ENCODE measurements at places on chromosomes 5 and 9.

DNA sequence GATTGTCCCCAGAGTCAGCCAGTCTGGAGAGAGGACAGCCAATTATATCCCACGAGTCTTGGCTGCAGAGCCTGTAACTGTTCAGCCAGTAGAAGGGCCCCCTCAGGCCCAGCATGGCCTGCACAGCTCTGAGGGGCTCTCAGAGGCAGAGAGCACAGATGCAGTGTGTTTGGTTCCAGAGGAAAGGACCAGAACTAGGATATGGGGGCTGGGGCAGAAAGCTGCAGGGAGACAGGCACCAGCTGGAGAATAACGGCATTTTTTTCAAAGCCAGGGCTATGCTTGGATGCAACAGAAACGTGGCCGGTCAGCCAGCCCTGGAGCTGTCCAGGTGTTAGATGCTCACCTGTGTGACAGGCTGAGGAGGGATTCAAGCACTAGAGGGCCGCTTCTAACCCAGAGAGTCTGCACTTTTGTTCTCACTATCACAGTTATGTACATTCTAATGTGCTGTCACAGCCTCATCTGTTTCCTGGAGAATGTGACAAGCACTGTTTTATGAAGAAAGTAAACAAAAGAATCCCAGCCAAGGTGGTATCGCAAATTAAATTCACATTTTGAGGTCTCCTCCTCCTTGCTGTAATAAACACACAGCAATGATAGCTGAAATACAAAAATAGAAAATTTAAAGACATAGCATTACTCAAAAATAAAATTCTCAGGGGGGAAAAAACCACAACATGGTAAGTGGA is 96.5 kb downstream of the GABBR2 start:
- no peak for DNase-seq
- peaks cover 23% of the 10 kb centered on the region for H3K27me3 ChIP-seq
- no peak overlapping the region for H3K27ac ChIP-seq
- no peaks in the 10 kb centered on the region for H3K36me3 ChIP-seq
- H3K4me1 ChIP-seq, result no peaks in the 10 kb centered on the region

GRCh38 chr9:89225991-89226471 is 47.4 kb upstream of the SHC3 start:
- peaks cover 2% of the 10 kb centered on the region for H3K36me3 ChIP-seq
- no peak overlapping the region for H3K27ac ChIP-seq
- DNase-seq, result no peak
- H3K27me3 ChIP-seq, result peaks cover 5% of the 10 kb centered on the region
- H3K4me3 ChIP-seq, result no peak overlapping the region

DNA sequence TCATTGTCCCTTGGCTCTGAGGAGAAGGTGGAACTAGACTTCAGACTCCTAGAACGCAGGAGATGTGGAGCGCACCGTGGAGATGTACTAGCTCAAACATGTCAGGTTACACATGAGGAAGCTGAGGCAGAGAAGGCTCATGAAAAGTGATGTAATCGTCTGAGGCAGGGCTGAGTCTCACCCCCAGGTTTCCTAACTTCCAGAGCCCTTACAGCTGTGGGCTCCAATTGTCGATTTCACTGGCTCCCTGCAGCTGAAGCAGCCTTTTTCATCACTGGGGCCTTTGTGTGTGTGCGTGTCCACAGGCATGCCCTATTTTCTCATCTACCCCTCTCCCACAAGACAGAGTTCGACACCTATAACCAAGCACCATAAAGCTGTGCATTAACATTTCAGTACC is 370.6 kb downstream of the NTRK2 start:
- no peaks in the 10 kb centered on the region for H3K36me3 ChIP-seq
- H3K4me1 ChIP-seq, result no peaks in the 10 kb centered on the region
- no peak overlapping the region for H3K27ac ChIP-seq
- DNase-seq, result no peak
- no peak overlapping the region for H3K4me3 ChIP-seq

DNA sequence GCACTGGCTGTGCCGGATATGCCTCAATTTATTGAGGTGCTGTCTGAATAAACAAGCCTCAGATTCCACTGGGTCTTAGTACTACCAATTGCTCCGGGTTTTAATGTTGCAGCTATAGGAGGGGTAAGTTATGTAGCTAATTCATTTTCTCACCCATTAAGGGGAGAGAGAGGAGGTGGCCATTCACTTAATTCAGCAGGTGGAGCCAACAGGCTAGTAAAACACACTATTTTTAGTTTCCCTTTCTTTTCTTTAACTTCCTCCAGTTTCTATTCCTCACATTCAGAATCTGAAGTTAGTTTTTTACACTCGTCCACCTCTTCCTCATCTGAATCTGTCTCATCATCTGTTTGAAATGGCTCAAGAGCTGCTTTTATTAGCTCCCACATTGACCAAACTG is 105.6 kb upstream of the CDH10 start:
- no peak overlapping the region for H3K4me3 ChIP-seq
- no peak for DNase-seq
- no peak overlapping the region for H3K27ac ChIP-seq
- no peaks in the 10 kb centered on the region for H3K36me3 ChIP-seq
- no peaks in the 10 kb centered on the region for H3K27me3 ChIP-seq

GRCh38 chr5:93584596-93585040 is 1.6 kb downstream of the NR2F1 start:
- H3K27ac ChIP-seq, result no peak overlapping the region
- peaks cover 13% of the 10 kb centered on the region for H3K4me1 ChIP-seq
- H3K36me3 ChIP-seq, result peaks cover 1% of the 10 kb centered on the region
- peak overlapping the region; percentile 54 for H3K4me3 ChIP-seq

GRCh38 chr5:58503390-58504046 is 12.3 kb downstream of the GAPT start:
- peaks cover 13% of the 10 kb centered on the region for H3K36me3 ChIP-seq
- no peaks in the 10 kb centered on the region for H3K27me3 ChIP-seq
- peaks cover 59% of the 10 kb centered on the region for H3K4me1 ChIP-seq

GRCh38 chr5:142295084-142295758 is 29.6 kb downstream of the SPRY4 start:
- H3K4me1 ChIP-seq, result no peaks in the 10 kb centered on the region
- DNase-seq, result no peak
- H3K36me3 ChIP-seq, result peaks cover 1% of the 10 kb centered on the region
- no peak overlapping the region for H3K27ac ChIP-seq

- H3K27ac ChIP-seq, result no peak overlapping the region
- no peak for DNase-seq
- no peak overlapping the region for H3K4me3 ChIP-seq
- no peaks in the 10 kb centered on the region for H3K27me3 ChIP-seq
- H3K4me1 ChIP-seq, result no peaks in the 10 kb centered on the region
- peaks cover 13% of the 10 kb centered on the region for H3K36me3 ChIP-seq
Observed at GRCh38 chr9:125150349-125151245, 7.3 kb upstream of the SCAI start.

DNA sequence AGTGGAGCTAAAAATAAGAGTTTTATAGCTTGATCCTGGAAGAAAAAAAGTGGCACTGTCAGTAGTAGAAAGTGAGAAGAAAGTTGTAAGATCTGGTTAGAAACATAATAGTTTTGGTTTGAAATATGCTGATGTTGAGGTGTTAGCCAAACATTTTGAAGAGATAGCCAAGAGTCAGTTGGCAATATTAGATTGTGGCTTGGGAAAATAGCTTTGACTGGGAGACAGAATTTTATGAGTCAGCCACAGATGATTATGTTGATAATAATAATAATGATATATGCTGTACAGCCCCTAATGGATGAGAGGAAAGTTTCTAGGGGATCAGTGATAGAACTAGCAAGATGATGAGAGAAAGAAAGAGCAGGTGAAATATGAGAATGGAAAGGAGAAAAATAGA is 12.4 kb upstream of the CDH18 start:
- no peak for DNase-seq
- H3K4me1 ChIP-seq, result no peaks in the 10 kb centered on the region
- H3K27ac ChIP-seq, result no peak overlapping the region
- H3K4me3 ChIP-seq, result no peak overlapping the region

- peak overlapping the region; percentile 28 for H3K4me3 ChIP-seq
- DNase-seq, result no peak
- H3K27ac ChIP-seq, result peak overlapping the region; percentile 86
- H3K4me1 ChIP-seq, result peaks cover 51% of the 10 kb centered on the region
- H3K36me3 ChIP-seq, result peaks cover 40% of the 10 kb centered on the region
- no peaks in the 10 kb centered on the region for H3K27me3 ChIP-seq
Observed at GRCh38 chr9:90855208-90855902, 53.7 kb downstream of the SYK start.

DNA sequence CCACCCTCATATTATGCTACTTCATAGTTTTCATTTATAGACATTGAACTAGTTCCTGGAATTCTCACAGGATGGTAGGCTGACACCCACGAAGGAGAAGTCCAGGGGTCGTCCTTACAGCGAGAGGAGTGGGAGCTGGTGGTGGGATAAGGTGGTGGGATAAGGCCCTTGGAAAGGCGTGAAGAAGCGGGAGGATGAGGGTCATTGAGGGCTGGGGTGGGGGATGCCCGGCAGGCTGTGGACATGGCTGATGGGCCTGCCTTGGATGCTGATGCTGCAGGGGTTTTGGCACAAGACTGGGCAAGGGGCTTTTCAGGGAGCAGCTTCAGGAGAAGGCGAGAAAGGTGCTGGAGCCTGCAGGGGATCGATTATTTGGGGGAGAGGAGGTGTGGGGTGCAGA is 9.4 kb downstream of the DAB2IP start:
- no peaks in the 10 kb centered on the region for H3K4me1 ChIP-seq
- H3K36me3 ChIP-seq, result no peaks in the 10 kb centered on the region
- no peak for DNase-seq
- H3K27ac ChIP-seq, result no peak overlapping the region
- no peak overlapping the region for H3K4me3 ChIP-seq
- peaks cover 24% of the 10 kb centered on the region for H3K27me3 ChIP-seq

- H3K4me3 ChIP-seq, result no peak overlapping the region
- H3K4me1 ChIP-seq, result no peaks in the 10 kb centered on the region
- no peak overlapping the region for H3K27ac ChIP-seq
- H3K36me3 ChIP-seq, result no peaks in the 10 kb centered on the region
- DNase-seq, result no peak
Observed at GRCh38 chr5:33046091-33046490, 335.0 kb downstream of the NPR3 start.

- no peak overlapping the region for H3K27ac ChIP-seq
- H3K4me1 ChIP-seq, result no peaks in the 10 kb centered on the region
- no peak overlapping the region for H3K4me3 ChIP-seq
- no peaks in the 10 kb centered on the region for H3K36me3 ChIP-seq
- no peak for DNase-seq
- no peaks in the 10 kb centered on the region for H3K27me3 ChIP-seq
Observed at GRCh38 chr9:12702160-12702758, 9.1 kb downstream of the TYRP1 start.

DNA sequence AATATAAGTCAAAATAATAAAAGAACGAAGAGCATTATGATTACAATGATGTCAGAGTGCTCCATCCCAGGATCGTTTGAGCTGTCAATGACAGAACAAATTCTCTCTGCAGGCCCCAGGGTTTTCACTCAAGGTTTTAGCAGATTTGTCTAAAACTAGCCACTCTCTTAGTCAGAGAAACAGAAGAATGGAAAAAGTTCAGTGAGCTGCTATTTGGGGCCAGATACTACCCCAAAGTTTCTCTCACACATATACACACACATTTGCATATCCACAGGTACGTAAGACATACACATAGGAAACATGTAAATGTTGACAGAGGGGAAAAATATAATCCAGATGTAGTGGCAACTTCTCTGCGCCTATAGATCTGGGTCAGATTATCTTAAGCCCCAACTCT is 76.3 kb upstream of the SEMA6A start:
- H3K4me3 ChIP-seq, result no peak overlapping the region
- H3K27me3 ChIP-seq, result peaks cover 5% of the 10 kb centered on the region
- DNase-seq, result no peak
- peaks cover 3% of the 10 kb centered on the region for H3K4me1 ChIP-seq
- H3K27ac ChIP-seq, result no peak overlapping the region
- no peaks in the 10 kb centered on the region for H3K36me3 ChIP-seq

- H3K27ac ChIP-seq, result no peak overlapping the region
- H3K4me1 ChIP-seq, result no peaks in the 10 kb centered on the region
- H3K36me3 ChIP-seq, result no peaks in the 10 kb centered on the region
- no peak overlapping the region for H3K4me3 ChIP-seq
Observed at GRCh38 chr5:96633820-96634219, 28.4 kb upstream of the CAST start.

DNA sequence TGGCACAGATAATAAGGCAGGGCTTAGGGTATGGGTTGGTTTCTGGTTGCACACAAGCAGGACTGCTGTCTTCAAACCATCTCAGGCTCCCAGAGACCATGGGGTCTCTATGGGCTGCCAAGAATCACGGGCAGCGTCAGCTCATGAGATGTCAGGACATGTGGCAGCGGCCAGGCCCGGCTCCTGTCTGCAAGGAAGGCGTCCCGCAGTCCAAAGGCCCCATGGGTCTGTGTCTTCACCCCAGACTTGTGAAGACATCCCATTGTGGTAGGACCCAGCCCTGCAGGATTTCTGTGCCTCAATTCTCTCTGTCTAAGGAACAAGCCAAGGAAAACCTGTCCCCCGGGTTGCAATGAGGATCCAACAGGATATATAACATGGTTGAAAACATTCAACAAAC is 32.6 kb downstream of the IPPK start:
- H3K27ac ChIP-seq, result no peak overlapping the region
- no peaks in the 10 kb centered on the region for H3K4me1 ChIP-seq
- H3K27me3 ChIP-seq, result no peaks in the 10 kb centered on the region
- H3K36me3 ChIP-seq, result peaks cover 25% of the 10 kb centered on the region
- H3K4me3 ChIP-seq, result no peak overlapping the region

DNA sequence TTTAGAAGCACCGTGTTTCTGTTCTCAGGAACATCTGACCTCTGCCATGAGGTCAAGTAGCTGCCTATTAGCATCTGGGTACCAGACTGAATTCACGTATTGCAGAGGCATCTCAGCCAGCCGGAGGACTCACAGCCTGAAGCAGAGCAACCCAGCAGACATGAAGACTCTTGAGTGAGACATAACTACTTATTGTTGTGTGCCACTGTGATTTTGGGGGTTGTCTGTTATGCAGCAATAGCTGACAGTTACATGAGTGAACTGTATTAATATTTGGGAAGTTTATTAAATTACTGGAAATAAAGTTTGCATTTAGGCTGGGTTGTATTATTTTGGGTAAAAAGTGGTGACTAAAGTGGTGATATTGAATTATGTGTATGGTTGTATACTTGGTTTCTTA is 1.3 kb upstream of the ACOT12 start:
- H3K27ac ChIP-seq, result no peak overlapping the region
- no peak for DNase-seq
- no peak overlapping the region for H3K4me3 ChIP-seq
- H3K36me3 ChIP-seq, result no peaks in the 10 kb centered on the region

DNA sequence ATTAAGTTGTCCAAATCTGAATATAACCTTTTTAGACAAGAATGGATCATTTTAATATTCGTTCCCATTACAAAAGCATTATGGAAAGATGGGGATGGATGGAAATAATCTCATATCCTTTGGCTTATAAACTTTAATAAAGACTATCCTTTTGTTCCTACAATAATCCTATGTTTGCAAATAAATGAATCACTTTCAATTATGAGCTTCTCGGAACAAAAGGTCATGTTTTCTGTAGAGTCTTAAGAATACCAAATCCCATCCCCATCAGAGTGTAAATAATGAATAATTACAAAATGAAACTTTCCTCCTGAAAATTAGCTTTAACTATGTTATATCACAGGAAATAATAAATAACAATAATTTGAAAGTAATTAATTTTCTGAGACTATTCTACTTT is 329.7 kb downstream of the NR2F1-AS1 start:
- no peaks in the 10 kb centered on the region for H3K4me1 ChIP-seq
- H3K36me3 ChIP-seq, result peaks cover 2% of the 10 kb centered on the region
- H3K4me3 ChIP-seq, result no peak overlapping the region
